ENCODE measurements at places on chromosomes 13 and 19.

DNA sequence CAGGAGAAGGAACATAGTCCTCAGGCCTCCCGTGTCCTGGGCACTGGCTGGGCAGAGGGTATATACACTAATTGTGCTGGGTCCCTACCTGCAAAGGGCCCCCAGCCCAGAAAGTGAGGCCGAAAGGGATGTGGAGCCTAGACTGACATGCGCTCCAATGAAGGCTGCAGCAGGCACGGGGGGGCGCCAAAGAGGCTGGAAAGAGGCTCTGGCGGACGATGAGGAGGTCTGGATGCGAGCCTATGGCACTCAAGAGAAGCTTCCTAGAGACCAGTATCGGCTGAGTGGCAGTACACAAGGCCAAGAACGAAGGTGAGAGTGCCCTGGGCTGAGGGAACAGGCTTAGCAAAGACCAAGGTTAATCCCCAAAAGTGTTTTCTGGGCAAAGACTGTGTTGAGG, 16.6 kb downstream of the VRK3 start:
- no peak for DNase-seq

DNA sequence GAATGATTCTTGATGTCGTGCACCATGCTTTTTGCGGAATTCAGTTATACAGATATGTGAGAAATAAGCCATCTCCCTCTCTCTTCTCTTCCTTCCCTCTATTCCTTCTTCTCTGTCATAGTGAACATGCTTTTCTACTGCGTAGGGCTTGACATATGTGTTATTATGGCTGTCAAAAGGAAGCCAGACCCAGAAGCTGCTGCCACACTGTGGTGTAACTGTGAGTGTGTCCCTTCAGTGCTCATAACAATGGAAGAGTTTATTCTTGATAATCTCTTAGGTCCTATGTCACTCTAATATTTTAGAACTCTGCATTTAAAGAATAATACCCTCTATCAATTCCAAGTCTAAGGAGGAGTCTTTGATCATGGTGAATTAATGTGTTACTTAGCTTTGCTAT, 208.9 kb upstream of the TMTC4 start:
- DNase-seq, result no peak

GRCh38 chr13:61316647-61317046, 99.0 kb downstream of the PCDH20 start:
- no peak for DNase-seq

DNA sequence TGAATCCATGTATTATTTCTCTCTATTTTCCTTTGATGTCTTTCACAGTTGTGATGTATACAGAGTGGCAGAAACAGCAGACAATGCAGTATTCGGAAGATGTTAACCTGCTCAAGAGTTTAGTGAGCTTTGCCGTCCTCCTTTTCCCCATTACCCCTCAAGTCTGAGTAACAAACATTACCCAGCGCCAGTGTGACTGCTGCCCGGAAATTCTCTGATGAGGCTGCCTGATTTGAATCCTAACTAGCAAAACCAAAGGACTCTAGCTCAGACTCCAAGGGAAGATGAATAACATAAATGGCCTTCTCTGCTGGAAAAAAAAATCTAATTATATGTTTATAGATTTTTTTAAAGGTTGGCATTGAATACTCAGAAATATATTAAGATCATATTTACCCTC, 247.3 kb upstream of the SOX21 start:
- DNase-seq, result no peak

DNA sequence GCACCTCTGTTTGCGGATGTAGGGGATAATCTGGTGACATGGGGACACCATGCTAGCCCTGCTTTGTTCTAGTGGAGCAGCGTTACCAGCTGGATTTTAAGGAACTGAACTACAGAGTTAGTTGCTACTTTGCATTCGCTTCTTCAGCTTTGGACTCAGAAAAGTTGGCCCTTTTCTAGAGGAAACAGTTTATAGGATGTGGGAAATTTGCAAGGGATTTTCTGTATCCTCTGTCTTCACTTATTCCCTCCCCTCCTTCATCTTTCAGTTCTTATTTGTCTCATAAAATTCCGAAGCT, 2.1 kb downstream of the GATAD2A start:
- DNase-seq, result no peak

- DNase-seq, result no peak
Observed at GRCh38 chr19:28493884-28494283, 719.1 kb downstream of the UQCRFS1 start.

DNA sequence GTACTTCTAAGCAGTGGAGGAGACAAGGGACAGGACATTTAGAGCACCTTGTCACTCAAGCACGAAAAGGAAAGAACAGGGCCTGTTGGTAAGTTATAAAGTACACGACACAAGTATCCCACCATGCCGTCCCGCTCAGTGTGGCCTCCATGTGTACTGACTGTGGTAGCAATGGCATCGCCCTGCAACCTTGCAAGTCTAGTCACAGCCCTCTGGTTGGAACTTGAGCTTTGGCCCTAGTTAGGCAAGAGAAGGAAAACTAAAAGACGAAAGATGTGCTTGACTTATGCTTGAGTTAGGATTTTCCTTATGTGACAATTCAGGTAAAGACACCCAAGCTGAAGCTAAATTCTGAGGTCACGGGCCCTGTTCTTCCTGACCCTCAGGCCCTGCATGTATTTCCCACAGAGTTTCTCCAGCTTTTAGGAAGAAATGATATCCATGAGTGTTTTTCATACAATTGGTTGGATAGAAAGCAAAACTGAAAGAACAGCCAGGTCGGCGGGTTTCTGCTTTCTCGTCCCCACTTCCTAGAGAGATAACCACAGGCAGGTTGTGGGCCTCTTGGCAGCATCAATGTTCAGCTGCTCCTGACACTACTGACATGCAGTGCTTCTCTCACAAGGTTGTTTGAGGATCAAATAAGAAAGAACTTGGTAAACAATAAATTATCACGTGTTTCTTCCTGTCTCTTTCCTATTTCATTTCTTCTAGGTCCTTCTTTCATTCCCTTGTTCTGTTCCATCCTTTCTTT, 216.2 kb downstream of the IRS2 start:
- DNase-seq, result no peak

DNA sequence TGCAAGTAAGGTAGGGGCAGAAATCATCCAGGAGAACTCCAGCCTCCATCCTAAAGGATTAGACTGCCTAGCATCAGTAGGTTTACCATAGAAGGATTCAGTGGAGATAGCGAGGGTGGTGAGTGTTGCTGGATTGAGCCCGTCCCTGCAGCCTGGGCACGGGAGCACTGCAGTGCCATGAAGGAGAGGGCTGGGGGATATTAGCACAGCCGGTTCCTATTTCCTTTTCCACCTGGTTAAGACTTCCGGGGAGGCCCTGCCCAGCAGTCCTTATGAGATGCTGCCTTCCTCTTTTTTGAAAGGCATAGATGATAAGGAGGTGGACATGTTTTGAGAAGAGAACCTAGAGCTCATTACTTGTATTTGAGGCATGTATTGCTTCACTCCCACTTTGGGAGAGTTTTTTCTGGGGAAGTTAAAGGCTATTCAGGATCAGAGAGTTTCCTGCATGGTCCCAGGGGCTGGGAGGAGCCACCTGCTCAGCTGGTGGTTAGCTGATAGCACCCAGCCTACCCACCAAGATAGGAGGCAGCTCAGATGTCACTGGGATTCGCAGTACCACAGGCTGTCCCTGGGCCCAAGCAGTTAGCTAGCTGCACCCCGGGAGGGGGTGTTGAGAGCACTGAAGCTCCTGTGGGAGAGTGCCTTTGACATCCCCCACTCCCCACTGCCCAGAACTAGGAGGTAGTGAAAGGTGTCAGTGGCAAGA, 17.2 kb downstream of the ACTN4 start:
- no peak for DNase-seq

- peak; percentile 49 for DNase-seq
Observed at GRCh38 chr19:1650650-1651567, 1.5 kb downstream of the TCF3 start.

GRCh38 chr13:73138276-73138637, 79.5 kb downstream of the KLF5 start:
- DNase-seq, result no peak
